NCI-H1417 (cell line): ENCODE measurements at places on chromosomes 7 and 10.

DNA sequence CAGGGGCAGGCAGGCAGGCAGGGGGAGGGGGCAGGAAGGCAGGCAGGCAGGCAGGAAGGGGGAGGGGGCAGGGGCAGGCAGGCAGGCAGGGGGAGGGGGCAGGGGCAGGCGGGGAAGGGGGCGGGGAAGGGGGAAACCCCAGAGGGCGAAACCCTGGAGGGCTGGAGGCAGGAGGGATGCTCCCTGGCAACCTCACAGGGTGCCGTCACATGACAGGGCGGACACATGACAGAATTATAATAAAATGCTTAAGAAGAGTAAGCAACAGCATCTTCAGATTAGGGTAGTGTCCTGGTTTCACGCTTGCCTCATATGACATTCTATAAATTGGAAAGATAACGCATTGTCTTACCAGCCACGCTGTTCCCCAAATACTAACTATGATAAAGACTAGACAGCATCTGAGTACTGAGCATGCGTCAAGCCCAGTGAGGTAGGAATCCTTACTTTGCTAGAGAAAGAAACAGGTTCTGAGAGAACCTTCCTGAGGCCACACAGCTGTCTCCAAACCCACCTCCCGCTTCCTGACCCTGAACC lies 131.6 kb downstream of the DIP2C start:
- no peak for DNase-seq

DNA sequence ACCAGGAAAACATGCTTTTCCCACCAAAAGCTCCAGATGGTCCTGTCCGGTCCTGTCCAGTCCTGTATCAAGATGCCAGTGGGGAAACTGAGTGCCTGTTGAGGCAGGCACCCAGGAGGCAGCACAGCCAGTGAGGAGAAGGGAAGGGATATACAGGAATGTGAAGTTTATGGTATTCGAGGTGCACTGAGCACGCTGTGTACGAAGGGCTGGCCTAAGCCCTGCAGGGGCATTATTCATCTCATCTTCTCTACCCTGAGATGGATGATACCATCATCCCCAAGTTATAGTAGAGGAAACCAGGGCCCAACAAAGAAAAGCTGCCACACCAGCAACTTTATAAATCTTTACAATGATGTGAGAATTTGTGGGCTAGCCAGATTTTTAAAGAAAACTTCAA lies 23.4 kb upstream of the FXYD4 start:
- no peak for DNase-seq

DNA sequence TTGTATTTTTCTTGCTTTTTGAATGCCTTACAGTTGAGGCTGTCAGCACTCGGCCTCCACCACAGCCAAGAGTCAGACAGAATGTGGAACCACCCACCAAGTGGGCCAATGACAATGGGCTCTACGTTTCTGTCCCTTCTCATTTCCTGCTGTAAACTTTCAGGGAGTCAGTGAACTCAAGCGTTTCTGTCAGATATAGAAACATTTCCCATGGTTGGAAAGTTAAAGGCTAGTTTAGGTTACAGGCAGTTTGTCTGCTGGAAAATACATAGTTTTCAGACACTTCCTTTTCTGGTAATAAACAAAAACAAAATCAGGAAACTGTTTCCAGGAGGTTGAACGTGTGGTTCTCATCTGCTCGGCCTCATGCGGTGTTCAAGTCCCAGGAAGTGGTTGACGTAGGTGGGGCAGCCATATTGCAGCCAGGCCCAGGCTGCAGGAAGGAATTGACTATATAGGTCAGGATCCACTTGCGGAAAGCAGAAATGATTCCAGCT lies 245.1 kb downstream of the CAMK1D start:
- DNase-seq: no peak

- DNase-seq: no peak
These were observed 175.3 kb downstream of the MDFIC start for GRCh38 chr7:115097175-115097671.

- no peak for DNase-seq
These were observed 40.4 kb downstream of the CREB5 start for GRCh38 chr7:28452681-28453080.

DNA sequence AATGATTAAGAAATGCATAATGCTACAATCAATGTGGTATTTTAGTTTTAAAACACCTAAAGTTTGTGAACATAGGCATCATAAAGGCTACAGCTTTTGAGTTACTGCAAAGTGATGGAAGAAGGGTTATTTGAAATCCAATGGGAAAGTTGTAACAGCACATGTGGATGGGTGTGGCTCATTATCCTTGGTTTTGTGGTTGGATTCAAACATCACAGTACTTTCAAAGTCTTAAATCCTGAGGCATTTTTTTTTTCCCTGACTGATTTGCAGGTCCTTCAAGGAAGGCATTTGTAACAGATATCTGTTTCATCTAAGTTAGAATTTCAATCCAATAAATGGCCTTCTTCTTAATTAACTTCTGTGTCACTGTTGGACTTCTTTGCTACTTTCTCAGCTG lies 9.8 kb upstream of the SHTN1 start:
- no peak for DNase-seq

DNA sequence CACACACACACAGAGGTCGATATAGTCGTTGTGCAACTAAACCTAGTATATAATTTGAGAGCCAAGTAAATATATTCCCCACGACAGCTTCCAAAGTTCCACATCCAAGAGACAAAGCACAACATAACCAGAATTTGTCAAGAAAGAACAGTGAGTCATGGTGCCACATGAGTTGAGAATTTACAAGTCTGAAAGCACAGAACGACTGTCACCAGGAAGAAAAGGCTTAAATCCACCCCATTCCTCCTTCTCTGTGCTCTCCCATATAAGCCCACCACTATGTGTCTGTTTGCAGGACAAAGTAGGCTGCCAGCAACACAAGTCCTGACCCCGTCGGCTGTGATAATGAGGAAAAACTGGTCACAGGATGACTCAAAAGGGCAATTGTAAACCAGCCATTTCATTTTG lies 32.8 kb downstream of the GSAP start:
- no peak for DNase-seq

DNA sequence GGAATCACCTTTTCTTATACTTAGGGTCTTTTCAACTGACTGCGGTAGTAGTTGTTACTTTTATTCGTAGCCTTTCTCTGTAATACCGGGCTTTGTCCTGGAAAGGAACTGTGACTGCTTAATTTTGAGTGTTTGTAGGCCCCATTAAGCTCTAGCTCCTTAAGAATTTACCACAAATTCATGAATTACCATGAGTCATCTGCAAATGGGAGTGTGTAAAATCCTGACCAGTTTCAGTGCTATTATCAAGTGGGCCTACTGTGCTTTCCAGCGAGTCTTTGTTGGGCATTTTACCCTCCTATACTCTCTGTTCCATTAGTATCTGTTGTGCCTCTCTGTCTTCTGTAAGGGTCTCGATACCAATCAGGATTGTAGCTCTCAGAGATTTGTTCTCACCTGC lies 49.7 kb downstream of the ZMYND11 start:
- no peak for DNase-seq

DNA sequence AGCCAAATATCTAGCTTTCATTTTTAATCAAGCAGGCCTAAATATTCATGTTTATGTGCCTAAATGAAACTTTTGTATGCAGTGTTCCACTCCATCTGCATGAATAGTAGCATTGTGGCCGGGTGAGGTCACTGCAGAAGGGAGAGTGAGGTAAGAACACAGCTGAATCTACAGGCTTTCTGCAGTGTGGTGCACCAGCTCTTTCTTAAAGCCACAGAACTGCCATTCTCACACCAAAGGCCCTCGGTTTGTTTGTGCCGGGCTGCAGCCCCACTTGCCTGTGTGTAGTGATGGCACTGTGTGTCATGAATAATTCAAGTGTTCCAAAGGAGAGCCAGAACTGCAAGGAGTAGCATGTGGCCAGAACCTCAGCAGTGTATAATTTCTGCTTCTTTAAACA lies 204.1 kb downstream of the TRIL start:
- DNase-seq: no peak

DNA sequence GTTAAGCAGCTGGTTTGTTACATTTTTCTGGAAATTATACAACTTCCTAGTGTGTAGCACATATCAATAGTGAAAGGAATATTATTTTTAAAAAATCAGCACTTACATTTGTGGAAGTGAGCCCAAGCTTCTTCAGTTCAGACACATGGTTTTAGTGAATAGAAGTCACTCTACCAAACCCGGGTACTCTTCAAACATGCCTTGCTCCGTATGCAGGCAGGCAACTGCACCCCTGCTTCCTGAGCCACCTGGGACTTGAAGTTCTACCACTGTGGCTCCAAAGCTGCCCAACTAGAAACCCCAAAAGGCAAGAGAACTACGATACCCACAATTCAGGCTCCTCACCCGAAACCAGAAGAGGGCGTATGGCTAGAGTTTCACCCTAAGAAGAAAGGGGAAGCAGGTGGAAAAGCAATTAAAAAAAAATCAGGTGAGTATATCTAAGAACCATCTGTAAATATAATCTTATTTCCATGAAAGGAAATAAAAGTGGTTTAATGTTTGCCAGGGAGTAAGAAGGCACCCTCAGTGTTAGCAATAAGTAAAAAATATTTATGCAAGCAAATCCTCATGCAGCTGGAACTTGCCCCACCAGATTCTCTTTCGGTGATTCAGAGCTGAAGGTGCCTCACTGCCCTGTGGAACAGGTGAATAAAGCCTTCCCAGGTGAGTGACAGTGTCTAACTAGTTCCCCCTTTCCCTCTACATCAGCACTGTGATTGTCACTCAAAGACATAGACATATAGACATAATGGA lies at the start of gene MACC1:
Gene MACC1 (minus strand): TSS at position 192 of the 756 bp plus-strand sequence. CDS start 55,522 bp downstream, outside the sequence.
- no peak for DNase-seq

DNA sequence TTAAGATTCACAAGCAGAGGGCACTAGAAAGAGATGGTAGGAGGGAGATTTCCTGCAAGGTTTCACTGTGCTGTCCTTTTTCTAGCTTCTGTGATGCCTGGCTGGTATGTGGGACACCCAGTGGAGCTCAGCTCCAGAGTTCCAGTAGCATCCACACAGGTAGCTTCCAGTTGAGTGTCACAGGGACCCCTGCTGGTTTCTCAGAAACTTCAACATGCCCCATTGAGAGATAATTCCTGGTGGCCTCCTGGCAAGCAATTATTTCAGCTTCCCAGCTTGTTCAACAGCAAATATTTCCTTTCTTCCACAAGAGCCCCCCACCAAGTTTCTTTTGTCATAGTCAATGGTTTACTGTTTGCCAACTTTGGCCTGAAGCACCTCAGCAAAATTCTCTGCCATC lies 858.7 kb downstream of the REEP3 start:
- peak; percentile 69 for DNase-seq

DNA sequence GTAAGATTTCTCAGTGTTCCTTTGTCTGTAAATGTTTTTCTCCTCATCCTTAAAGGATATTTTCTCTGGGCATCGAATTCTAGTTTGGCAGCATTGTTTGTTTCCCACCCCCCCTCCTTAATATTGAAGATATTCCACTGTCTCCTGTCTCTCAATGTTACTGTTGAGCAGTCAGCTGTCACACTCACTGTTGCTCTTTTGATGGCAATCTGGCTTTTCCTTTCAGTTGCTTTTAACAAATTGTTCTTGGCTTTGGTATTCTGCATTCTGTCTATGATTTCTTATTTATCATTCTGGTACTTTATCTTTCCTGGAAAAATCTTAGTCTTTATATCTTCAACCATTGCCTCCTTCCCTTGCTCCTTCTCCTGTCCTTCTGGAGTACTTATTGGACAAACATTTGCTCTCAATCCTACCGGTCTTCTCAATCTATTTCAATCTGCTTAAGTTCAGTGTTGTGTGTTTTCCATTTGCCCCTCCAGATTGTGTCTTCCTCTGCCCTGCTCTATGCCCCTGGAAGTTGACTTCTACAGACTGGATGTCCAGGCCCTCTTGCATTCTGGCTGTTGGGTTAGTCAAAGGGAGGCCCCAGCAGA lies 9.3 kb upstream of the GTPBP4 start:
- no peak for DNase-seq

GRCh38 chr10:6247041-6247712 lies 44.4 kb downstream of the PFKFB3 start:
- DNase-seq: no peak
